NCI-H1417 (cell line): ENCODE measurements at places on chromosomes 11 and 22.
A peak's percentile ranks its signal among the peaks of the same experiment; 100 is the strongest.

DNA sequence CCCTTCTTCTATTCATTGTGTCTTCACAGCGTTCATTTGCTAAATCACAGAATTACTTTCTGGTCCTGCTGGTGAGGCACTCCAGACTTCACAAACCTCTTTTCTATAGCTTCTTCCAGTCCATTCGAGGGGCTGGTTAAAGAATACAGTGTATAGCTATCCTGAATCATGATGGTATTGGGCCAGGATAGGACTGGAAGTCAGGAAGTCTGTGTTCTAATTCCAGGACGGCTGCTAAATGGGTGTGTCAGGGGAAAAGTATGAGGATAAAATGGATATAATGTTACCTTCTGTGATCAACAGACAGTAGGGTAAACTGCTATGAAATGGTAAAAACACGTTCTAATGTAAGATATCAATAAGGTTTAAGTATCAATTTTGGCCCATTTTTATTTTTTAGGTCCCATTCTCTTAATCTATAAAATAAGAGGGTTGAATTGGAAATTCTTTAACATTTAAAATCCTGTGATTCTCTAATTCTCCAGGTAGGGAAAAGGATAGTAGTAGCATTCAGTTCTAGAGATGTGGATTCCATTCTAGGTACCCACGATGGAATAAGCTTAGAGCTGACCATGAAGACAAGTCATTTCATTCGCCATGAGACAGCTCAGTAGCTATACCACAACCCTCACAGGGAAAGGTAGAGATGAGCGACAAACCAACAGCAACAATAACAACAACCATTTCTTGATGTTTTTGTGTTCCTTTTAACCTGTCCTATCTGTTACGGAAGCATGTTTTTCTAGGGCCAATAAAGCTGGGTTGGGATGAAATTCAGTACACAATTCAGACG, 96.1 kb downstream of the SLC1A2 start:
- DNase-seq, result no peak

DNA sequence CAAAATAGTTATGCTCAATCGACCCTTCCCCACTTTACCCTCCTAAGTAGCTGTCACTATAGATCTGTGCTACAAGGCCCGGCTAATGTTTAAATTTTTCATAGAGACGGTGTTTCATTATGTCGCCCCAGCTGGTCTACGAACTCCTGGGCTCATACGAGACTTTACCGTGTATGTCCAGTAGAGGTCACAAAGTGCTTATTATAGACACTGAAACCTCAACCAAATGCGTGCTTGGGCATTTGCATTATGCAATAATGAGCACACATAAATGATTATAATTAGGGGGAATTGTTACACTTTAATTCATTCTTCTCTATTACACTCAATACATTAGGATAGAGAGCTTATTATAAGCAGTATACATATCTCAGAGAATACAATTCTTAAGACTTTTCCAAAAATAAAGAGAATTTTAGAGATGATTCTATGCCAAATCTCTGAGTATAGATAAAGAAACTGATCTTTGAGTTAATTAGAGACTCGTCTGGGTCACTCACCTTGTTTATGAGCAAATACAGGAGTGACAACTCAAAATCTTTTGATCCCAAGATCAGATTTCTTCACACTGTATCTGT, 12.5 kb upstream of the MRPL16 start:
- DNase-seq, result peak; percentile 43

DNA sequence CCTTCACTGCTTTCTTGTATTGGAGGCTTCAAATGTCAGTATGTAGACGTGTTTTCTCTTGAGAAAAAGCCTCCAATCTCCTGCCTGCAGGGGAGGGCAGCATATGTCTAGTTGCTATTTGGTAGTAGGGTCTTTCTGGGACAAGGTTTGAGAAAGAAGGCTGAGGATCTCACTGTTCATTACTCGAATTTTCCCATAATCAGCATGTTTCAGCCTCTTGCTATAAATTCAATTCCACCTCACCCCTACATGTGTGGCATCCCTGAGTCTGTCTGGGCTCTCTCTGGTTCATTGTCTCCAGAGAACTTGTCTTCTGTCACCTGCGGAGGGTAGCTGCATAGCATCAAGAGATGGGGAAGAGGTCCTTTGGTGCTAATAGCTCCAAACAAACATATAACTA, 19.5 kb upstream of the CCDC83 start:
- DNase-seq, result no peak

DNA sequence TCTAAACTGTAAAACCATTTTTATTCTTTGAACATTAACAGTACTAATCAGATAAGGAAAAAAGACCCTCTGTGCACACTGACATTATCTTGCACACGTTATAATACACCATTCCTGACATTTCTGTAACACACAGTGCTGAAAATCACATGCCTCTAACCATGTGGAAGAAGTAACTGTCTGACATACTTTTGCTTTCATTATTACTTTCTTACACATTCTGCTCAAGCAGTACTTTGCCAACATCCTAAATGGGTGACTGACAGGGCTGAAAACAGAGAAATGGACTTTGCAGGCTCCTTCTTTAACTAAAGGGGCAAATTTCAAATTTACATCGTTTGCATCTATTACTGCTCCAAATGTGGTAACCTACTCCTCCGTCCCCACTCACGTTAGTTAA, 22.8 kb upstream of the TP53AIP1 start:
- no peak for DNase-seq

GRCh38 chr22:21624120-21624879, 5.5 kb downstream of the YDJC start:
- no peak for DNase-seq

- DNase-seq, result no peak
These were observed 23.3 kb downstream of the MYH9 start for GRCh38 chr22:36364255-36365019.

DNA sequence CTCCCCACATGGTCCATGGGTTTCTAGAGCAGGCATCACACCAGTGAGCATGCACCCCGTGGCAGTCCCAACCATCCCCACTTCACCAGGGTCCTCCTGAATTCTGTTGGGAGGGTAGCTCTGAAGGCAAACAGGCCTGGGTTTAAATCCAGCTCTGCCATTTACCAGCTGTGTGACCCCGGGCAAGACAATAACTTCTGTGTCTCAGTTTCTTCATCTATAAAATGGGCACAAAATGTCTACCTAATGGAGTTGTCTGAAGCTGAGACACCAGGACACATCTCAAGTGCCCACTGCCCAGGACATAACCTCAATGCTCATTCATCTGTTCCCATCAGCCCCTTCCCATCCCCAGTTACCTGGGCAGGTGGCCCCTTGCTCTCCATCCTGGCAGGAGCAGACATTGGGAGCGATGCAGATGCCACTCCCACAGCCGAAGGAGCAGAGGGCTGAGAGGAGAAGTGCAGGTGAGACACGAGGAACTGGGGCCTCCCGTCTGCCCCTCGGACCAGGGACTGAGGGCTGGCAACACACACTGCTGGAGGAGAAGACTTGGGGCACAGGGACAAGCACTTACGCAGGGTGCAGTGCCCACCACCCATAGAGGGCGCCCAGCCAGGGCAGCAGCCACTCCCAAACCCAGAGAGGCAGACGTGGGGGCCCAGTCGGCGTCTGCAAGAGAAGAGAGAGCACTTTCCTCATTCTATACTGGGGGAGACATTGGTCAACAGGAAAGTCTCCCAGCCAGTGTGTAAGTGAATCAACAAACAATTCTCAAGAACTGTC, 4.0 kb downstream of the VWCE start:
- DNase-seq, result no peak

GRCh38 chr11:117345039-117345438, 17.4 kb downstream of the CEP164 start:
- no peak for DNase-seq

DNA sequence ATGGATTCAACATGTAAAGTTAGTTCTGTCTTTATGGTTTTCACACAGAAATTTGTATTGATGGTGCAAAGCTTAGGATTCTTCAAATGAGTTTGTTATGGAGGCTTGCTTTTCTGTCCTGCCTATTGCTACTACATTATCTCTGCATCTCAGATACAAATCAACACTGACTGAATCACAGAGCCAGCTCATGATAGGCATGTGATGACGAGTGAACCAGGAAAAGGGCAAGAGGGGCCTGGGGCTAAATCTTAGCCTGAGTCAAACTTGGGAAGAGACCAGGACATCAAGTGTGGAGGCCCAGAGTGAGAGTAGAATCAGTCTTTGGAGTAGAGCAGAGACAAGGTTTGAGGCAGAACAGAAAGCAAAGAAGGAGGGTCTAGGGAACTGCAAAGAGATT, 107.1 kb upstream of the CD44 start:
- no peak for DNase-seq

DNA sequence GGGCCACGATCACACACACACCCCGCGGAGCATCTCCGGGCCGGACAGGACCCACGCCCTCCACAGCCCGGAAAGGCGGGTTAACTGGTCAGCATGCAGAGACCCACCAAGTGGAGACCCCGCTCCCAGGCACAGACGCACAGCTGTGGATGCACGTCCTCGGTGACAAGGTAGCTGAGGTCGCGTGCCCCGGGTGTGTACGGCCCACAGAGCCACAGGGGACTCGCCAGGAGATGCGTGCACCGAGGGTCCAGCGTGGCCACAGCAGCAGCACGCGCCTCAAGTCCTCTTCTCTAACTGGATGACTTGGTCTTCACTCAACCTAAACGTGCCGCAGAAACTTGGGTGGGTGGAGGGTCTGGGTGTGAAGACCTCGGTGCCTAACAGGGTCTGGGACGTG, 5.5 kb downstream of the H19 start:
- DNase-seq, result no peak

DNA sequence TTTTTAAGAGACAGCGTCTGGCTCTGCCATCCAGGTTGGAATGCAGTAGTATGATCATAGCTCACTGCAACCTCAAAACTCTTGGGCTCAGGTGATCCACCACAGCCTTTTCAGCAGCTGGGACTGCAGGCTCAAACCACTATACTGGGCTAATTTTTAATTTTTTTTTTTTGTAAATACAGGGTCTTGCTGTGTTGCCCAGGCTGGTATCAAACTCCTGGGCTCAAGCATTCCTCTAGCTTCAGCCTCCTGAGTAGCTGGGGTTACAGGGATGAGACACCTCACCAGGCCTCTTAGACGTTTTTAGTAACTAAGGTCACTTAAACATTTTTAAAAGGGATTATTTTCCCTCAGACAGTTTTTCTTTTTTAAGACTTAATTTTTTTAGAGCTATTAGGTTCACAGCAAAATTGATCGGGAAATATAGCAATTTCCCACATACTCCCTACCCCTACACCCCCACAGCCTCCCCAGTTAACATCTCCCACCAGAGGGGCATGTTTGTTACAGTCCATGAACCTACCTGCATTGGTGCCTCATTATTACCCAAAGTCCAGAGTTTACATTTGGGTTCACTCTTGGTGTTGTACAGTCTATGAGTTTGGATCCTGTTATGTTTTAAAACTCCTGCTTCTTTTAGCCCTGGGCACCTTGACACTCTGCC, 3.9 kb downstream of the BCR start:
- DNase-seq, result no peak
